ENCODE measurements at places on chromosomes 16 and 17.

DNA sequence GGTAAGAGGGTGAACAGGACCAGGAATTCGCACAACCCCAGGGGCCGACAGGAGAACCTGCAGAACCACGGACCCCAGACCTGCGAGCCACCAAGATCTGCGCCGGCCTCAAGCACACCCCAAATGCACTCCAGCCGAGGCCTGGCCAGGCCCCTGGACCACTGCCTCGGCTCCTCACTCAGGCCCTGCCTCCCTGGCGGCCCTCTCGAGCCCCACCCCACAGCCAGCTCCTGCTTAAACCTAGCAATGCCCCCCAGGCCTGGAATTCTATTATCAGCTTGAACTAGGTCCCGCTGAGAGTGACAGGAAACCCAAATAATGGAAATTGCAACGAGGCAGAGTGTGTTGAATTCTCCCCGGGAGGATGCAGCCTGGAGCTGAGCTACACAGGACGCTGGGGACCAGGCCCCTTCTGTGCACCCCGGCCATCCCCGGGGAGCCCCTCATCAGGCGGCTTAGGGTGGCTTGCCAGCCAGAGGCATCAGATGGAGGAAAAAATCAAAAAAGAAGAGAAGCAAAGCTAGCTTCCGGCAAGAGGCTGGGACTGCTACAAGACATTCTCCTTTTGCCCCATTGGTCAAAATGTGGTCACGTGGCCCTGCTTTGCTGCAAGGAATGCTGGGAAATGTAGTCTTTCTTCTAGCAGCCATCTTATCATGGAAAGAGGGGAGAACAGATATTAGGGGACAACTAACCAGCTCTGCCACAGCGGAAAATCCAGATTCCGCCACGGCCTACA, 2.4 kb upstream of the ENPP7 start:
- peak; percentile 64 for DNase-seq

DNA sequence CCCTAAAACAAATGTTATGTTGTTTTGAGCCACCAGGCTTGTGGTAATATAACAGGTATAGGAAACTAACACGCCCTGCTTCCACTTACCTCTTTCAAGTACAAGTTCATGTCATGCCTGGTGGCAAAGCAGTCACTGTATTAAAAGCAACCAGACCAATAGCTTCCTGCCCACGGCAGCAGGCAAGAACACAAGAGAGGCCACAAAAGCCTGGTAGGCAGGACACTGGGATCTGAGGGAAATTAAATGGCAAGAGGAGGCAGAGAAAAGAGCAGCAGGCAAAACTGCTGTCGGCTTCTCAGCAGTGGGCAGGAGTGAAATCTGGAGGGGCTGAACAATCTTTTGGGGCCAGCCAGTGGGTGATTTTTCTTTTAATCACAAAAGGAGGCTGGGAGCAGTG, 2.2 kb downstream of the CYTH1 start:
- DNase-seq: no peak

GRCh38 chr17:15920758-15921239, 24.1 kb upstream of the ADORA2B start:
- DNase-seq: no peak

DNA sequence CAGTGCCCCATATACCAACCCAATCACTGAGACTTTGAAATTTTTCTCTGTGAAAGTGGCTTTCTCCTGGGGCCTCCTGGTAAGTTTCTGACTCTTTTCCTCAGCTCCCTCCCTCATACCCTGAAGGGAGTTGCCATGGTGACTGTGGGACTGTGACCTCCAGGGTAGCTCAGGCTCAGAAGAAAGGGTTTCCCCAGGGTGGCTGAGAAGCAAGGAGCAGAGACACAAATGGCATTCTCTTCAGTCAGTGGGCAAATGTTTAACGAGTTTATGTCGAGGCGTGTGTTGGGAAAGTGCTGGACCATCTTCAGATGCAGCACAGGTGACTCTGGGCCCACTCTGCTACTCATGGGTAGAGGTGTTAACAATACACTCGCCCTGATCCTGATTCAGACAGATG, 46.8 kb downstream of the MRPS23 start:
- no peak for DNase-seq

GRCh38 chr17:27800522-27800921, at the start of gene NOS2:
NOS2 (minus strand) TSS chr17:27800529; CDS start chr17:27798809, 1,720 bp downstream.
- DNase-seq: no peak

All from stimulated activated CD8-positive, alpha-beta memory T cell treated with anti-CD3 and anti-CD28 coated beads, Interleukin-7, amount 100 ng/mL, for 24 hours (primary cell).